ENCODE measurements at places on chromosomes 16 and 17.

DNA sequence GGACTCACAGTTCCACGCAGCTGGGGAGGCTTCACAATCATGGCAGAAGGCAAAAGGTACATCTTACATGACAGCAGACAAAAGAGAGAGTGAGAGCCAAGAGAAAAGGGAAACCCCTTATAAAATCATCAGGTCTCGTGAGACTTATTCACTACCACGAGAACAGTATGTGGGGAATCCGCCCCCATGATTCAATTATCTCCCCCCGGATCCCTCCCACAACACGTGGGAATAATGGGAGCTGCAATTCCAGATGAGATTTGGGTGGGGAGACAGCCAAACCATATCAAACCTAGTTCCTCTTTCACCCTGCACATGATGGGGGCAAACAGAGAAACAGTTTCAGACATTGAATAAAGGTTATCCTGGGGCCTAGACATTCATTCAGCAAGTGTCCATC is 32.2 kb upstream of the IRX6 start:
- no peak for DNase-seq

DNA sequence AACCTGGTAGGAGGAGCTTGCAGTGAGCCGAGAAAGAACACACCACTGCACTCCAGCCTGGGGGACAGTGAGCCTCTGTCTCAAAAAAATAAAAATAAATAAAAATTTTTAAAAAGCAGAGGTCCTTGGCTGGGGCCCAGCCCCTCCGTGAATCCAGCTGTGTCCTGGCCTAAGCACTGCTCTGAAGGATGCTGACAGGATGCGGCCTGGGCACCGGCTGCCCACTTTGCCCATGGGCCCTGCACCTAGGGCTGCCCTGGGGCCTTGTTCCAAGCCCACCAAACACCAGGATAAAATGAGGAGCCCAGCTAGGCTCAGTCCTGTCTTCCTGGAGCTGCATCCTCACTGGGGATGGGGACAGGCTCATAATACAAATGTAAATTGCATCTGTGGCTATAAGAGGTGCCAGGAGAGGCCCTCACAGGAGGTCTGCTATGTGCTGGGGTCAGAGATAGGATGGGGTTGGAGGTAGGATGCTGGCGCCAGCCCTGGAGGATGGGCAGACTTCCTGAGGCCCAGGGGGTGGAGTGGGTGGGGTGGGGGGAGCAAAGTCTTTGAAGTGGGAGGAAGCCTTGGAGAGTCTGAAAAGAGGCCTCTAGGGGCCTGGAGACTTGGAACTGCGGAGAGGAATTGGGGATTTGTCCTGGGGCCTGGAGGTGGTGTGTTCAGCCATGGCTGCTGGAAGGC is 6.2 kb downstream of the C16orf89 start:
- DNase-seq = no peak

- no peak for DNase-seq
Measured at GRCh38 chr16:5046914-5047313, 13.2 kb upstream of the NAGPA start.

GRCh38 chr16:51306116-51306515 is 155.0 kb upstream of the SALL1 start:
- no peak for DNase-seq

- DNase-seq = no peak
Measured at GRCh38 chr17:72333570-72333969, 212.8 kb downstream of the SOX9 start.

Measured in memory B cell (primary cell).